ENCODE measurements at places on chromosomes 1 and 21.

DNA sequence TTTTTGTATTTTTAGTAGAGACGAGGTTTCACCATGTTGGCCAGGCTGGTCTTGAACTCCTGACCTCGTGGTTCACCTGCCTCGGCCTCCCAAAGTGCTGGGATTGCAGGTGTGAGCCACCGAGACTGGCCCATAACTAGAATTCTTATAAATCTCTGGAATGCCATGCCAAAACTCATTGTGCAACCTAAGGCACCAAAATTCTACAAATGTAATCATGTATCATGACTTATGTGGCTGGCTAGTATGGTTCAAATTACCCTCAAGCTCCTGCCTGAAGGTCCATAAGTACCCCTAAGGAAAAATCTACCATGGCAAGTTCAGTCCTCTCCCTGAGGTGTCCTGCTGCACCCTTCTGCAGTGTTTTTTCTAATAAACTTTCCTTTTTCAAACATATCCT is 63.8 kb upstream of the CSF1 start:
- no peak for DNase-seq

- DNase-seq: peak; percentile 83
Observed at GRCh38 chr1:109782514-109782913, 18.8 kb upstream of the EPS8L3 start.

GRCh38 chr1:180192172-180192571 is 37.5 kb downstream of the QSOX1 start:
- no peak for DNase-seq

GRCh38 chr1:24292103-24292502 is 27.1 kb upstream of the GRHL3 start:
- no peak for DNase-seq

GRCh38 chr1:22283596-22283995 is 140.7 kb upstream of the WNT4 start:
- no peak for DNase-seq

DNA sequence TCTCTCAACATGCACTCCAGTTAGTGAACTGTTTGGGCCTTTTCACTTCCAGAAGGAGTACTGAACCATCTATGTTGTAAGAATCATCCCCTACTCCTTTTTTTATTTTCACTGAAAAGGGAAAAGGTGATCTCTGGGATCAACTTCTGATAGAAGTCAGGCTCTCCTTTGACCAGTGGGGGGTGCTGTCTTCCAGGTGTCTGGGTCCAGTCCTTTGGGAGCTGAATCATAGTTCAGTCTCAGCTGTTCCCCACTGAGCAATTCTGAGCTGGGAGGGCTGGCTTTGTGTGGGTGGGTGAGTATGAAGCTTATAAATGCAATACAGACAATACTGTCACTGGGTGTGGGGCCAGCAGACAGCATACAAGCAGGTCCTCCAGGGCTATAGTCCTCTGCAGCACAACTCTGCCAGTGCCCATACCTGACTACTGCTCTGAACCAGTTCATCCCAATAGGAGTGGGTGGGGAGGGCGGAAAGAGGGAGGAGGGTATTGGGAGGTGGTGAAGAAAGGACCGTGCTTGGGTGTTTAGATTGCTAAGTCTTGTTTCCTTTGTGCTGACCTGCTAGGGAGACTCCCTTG is 12.5 kb upstream of the SARS1 start:
- DNase-seq: peak; percentile 49

GRCh38 chr1:220803401-220804201 is 16.9 kb downstream of the MTARC1 start:
- DNase-seq: peak; percentile 63

Measured in tongue (tissue), 3 donors.